ENCODE measurements at places on chromosomes 13 and 19.

- H3K27ac ChIP-seq = no peak overlapping the region
- no peaks in the 10 kb centered on the region for H3K4me1 ChIP-seq
- DNase-seq = no peak
- H3K4me3 ChIP-seq = no peak overlapping the region
- H3K27me3 ChIP-seq = no peaks in the 10 kb centered on the region
Measured at GRCh38 chr13:112956571-112957294, 12.3 kb upstream of the MCF2L start.

DNA sequence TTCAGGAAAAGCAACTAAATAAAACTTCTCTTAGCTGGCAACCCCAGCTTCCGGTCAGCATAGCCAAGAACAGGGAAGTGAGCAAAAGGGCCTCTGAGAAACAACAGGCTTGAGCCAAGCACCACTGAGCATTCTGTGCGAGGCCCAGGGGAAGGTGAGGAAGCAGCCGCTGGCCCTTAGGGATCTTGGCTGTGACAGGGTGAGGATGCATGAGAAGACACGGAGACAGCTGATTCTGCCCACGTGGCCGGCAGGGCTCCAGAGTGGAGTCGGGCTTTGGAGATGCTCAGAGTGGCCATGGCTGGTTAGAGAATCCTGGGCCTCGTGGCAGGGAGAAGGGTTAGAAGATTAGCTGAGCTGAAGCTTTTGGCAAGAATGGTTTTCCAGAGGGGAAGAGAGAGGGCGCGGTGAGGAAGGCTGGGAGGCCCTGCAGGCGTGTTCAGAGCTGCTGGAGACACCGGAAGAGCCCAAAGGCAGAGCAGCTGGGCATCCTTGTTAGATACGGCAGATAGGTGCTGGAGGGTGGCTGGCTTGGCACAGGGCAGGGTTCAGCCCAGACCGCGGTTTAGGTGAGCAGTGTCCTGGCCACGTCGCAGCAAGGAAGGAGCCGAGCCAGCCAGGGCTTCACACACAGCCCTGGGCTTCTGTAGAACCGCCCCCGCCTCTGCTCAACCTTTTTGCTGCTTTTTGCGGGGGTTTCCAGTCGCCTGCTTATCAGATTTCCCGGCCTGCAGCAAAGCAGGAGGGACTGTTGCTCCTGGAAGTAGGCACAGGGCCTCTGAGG is 17.3 kb downstream of the UPF1 start:
- H3K36me3 ChIP-seq = peaks cover 32% of the 10 kb centered on the region
- H3K4me3 ChIP-seq = no peak overlapping the region
- H3K27me3 ChIP-seq = no peaks in the 10 kb centered on the region
- no peaks in the 10 kb centered on the region for H3K4me1 ChIP-seq

DNA sequence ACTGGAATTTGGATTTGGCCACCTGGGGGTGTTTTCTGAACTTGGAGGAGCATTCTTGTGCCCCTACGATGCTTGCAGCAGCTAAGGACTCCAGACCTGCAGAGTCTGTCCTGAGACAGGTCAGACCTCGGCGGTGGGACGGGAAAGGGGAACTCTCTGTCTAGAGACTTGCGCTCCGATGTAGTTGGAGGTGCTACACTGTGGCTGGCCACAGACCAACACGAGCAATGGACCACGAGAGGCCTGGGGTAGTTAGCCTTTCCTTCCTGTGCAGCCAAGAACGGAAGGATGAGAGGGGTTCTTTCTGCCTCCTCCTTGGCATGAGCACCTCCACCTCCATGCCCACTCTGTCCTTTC is 5.9 kb upstream of the GRAMD1A start:
- peaks cover 16% of the 10 kb centered on the region for H3K36me3 ChIP-seq
- no peak overlapping the region for H3K4me3 ChIP-seq
- DNase-seq = no peak

GRCh38 chr13:25699056-25699455 is 327.3 kb downstream of the ATP8A2 start:
- H3K27ac ChIP-seq = no peak overlapping the region
- peaks cover 40% of the 10 kb centered on the region for H3K27me3 ChIP-seq
- no peaks in the 10 kb centered on the region for H3K4me1 ChIP-seq
- no peak overlapping the region for H3K4me3 ChIP-seq
- no peaks in the 10 kb centered on the region for H3K36me3 ChIP-seq

DNA sequence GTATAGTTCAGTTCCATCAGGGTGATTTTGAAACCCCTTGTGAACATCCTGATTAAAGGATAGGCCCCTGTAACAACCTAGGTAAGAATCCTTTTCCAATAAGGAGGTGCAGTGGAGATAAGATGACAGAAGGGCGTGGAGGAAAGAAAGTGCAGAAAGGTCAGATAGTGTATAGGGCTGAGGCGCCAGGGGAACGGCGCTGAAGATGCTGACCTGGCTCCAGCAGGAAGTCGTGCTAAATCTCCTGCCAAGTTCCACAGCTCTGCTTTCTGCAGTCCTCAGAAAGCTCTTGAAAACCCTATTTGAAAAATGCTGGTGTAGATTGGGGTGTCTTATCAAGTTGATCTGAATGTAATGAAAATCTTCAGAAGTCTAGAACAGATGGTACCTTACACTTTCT is 221.7 kb downstream of the COG6 start:
- DNase-seq = no peak
- H3K36me3 ChIP-seq = no peaks in the 10 kb centered on the region
- no peaks in the 10 kb centered on the region for H3K4me1 ChIP-seq
- no peak overlapping the region for H3K4me3 ChIP-seq

DNA sequence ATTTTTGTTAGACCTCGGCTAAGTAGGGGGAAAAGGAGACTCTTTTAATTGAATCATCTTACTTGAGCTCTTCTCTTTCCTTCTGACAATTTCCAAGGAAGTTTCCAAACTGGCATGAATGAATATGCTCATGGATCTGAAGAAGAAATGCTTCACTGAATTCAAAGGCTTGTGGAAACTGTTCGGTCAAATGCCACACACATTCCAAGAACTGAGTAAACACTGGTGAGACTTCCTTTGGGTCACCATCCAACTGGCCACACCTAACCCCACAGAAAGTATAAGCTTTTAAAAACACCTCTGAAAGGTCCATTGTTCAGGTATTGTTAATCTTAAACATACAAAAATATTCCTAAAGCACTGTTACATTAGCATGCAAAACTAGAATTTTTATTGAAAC is 33.6 kb downstream of the MTMR6 start:
- DNase-seq = peak; percentile 8
- no peak overlapping the region for H3K27ac ChIP-seq
- H3K4me1 ChIP-seq = no peaks in the 10 kb centered on the region
- H3K4me3 ChIP-seq = no peak overlapping the region
- H3K27me3 ChIP-seq = no peaks in the 10 kb centered on the region
- peaks cover 10% of the 10 kb centered on the region for H3K36me3 ChIP-seq

- H3K36me3 ChIP-seq = no peaks in the 10 kb centered on the region
- no peak overlapping the region for H3K4me3 ChIP-seq
- peaks cover 45% of the 10 kb centered on the region for H3K27me3 ChIP-seq
- DNase-seq = no peak
Measured at GRCh38 chr13:29664591-29664990, 69.1 kb upstream of the SLC7A1 start.

GRCh38 chr19:43872547-43873336 is 45.6 kb downstream of the ZNF283 start:
- H3K4me1 ChIP-seq = no peaks in the 10 kb centered on the region
- no peaks in the 10 kb centered on the region for H3K36me3 ChIP-seq
- no peaks in the 10 kb centered on the region for H3K27me3 ChIP-seq

GRCh38 chr19:34408411-34408810 is 4.2 kb downstream of the PDCD2L start:
- no peaks in the 10 kb centered on the region for H3K27me3 ChIP-seq
- no peak overlapping the region for H3K4me3 ChIP-seq
- H3K4me1 ChIP-seq = no peaks in the 10 kb centered on the region
- no peak overlapping the region for H3K27ac ChIP-seq
- no peak for DNase-seq

DNA sequence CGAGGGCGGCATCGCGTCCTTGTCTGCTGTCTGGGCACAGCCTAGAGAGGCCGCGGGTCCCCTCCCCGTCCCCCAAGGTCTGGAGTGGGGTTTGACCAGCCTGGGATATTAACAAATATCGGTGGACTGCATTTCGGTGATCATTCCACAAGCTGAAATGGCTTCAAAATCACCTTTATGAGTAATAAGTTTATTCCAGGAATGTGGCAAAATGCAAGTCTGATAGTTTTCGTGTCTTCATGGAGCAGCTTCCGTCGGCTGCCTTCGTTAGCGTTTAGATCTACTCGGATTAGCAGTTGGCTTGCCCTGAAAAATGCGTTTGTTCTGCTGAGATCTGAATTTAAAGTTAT is 1.1 kb upstream of the GJA3 start:
- H3K4me3 ChIP-seq = peak overlapping the region; percentile 74
- no peak for DNase-seq
- no peak overlapping the region for H3K27ac ChIP-seq

DNA sequence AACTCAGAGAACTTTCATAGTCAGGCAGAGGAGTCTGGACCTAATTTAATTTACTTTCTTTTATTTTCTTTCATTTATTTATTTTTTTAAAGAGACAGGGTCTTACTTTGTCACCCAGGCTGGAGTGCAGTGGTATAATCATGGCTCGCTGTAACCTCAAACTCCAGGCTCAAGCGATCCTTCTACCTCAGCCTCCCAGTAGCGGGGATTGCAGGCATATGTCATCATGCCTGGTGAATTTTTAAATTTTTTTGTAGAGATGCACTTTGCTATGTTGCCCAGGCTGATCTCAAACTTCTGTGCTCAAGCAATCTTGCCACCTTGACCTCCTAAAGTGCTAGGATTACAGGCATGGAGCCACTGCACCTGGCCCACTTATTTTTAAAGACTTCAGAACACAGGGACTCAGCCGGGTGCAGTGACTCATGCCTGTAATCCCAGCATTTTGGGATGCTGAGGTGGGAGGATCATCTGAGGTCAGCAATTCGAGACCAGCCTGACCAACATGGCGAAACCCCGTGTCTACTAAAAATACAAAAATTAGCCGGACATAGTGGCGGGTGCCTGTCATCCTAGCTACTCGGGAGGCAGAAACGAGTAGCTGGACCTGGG is 50.6 kb downstream of the KLF5 start:
- no peak for DNase-seq
- H3K36me3 ChIP-seq = peaks cover 7% of the 10 kb centered on the region
- peak overlapping the region; percentile 89 for H3K27ac ChIP-seq
- H3K4me3 ChIP-seq = no peak overlapping the region
- peaks cover 16% of the 10 kb centered on the region for H3K4me1 ChIP-seq

DNA sequence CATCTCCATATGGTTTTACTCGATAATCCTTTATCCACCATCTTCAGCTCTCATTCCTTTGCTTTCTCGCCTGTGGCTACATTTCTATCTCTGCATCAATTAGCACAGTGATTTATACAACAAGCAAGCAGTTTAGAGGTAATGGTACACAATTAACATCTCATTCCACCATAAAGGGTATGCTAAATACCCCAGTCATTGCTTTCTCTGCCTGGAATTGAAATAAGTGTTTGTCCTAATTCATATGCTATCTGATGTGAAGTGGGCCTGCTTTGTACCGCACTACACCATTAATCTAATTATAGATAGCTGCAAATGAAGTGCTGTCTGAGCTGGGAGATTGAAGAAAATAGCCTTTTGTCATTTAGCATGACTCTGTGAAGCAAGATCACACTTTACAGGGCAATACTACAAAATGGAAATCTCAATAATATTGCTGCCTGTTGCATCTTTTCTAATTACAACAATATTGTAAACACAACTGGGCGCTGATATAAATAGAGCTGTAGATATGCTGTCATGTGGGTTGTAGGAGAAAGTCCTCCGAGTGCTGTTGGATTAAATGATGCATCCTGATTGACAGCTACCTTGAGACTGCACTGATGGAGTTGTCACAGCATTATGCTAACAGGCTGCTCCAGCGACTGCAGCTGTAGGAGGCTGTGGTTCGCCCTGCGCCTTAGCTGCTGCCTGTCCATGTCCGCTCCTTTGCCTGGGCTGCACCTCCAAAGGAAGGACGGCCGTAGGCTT is 78.2 kb downstream of the GGACT start:
- no peaks in the 10 kb centered on the region for H3K27me3 ChIP-seq
- no peaks in the 10 kb centered on the region for H3K36me3 ChIP-seq
- H3K27ac ChIP-seq = no peak overlapping the region
- H3K4me3 ChIP-seq = no peak overlapping the region
- no peak for DNase-seq

DNA sequence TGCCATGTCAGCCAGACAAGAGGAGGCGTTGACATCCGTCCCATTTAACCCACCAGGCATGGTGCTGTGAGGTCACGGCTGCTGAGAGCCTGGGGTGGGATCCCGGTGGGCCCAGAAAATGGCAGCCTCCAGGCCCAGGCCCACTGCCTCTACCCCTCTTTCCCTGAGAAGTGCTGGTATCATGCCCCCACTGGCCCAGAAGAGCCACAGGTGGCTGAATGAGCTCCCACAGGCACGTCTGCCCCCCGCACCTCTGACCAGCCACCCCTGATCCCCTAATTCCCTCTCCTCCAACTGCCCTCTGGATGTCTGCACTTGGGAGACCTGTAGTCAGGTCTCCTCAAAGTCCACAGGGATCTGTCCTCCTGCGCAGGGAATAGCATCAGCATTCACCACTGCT is 37.3 kb upstream of the KCTD15 start:
- H3K36me3 ChIP-seq = no peaks in the 10 kb centered on the region
- no peak overlapping the region for H3K27ac ChIP-seq
- DNase-seq = no peak
- no peak overlapping the region for H3K4me3 ChIP-seq
- peaks cover 94% of the 10 kb centered on the region for H3K27me3 ChIP-seq

DNA sequence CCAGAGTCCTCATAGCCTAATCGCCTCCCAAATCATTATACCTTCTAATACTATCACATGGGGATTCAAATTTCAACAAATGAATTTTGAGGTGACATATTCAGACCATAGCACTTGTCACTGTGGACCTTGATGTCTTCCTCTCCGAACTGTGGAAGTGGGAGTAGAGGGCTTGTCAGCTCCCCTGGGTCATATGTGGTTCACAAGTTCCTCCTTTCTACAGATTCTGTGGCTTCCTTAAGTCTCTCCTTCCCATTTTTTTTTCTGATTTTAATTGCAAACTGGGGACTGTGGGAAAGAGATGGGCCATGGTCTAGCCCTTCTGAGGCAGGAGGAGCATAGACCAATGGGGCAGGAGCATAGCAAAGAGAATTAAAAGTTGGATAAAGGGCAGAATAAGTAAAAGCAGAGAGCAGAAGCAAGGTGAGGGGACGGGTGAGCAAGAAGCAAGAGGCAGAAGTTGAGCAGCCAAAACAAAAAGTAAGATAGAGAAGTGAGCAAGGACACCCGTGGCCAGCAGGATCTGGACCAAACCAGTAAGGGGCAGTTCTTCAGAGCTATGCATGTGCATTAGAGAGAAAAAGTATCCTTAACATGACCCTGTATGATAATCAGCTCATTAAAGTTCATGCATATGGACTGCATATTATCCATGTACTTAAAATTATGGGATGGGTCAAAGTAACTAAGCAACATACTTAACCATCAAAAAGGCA is 2.6 kb upstream of the SIGLEC7 start:
- DNase-seq = no peak
- H3K36me3 ChIP-seq = no peaks in the 10 kb centered on the region
- H3K27me3 ChIP-seq = peaks cover 100% of the 10 kb centered on the region
- H3K4me1 ChIP-seq = no peaks in the 10 kb centered on the region

- no peaks in the 10 kb centered on the region for H3K27me3 ChIP-seq
- DNase-seq = no peak
Measured at GRCh38 chr19:7552781-7553180, 17.3 kb downstream of the PNPLA6 start.

Data from Calu3 (cell line).